Thymus (tissue), 14 donors: ENCODE measurements at places on chromosomes 11 and 22.

- no peak for DNase-seq
Observed at GRCh38 chr11:91248199-91248807, 976.3 kb upstream of the FAT3 start.

GRCh38 chr11:34001557-34002064, 49.9 kb upstream of the CAPRIN1 start:
- DNase-seq: no peak

DNA sequence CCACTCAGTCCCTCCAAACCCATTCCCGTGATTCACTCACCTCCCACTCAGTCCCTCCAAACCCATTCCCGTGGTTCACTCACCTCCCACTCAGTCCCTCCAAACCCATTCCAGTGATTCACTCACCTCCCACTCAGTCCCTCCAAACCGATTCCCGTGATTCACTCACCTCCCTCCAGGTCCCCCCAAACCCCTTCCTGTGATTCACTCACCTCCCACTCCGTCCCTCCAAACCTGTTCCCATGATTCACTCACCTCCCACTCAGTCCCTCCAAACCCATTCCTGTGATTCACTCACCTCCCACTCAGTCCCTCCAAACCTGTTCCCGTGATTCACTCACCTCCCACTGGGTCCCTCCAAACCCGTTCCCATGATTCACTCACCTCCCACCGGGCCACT, 639.6 kb downstream of the BRD1 start:
- no peak for DNase-seq

GRCh38 chr11:85806876-85807275, 4.1 kb downstream of the SYTL2 start:
- no peak for DNase-seq

GRCh38 chr22:17882162-17882561, 107.9 kb upstream of the BID start:
- DNase-seq: no peak

DNA sequence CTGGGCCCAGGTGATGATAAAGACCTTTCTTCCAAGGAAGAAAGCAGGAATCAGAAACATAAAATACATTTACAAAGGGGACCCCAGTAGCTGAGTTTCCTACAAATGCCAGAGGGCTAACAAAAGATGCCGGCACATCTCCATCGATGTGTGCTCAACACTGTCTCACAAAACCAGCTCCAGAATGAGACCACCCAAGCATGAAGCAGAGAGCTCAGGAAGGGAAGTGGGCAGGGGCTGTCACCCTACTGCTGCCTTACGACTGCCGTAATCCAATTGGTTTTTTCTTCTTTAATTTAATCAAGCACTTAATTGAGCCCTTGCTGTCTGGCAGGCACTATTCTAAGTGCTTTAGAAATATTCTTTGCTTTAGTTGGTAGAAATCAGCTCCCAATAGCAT, 26.1 kb downstream of the SMCO4 start:
- no peak for DNase-seq

GRCh38 chr11:105324156-105324555, 184.6 kb upstream of the CARD18 start:
- no peak for DNase-seq

GRCh38 chr11:9153651-9154050, 62.3 kb upstream of the SCUBE2 start:
- DNase-seq: no peak

- DNase-seq: peak; percentile 19
Observed at GRCh38 chr11:118142809-118143208, 9.8 kb downstream of the SCN4B start.

GRCh38 chr11:75035911-75036565, 47.3 kb downstream of the NEU3 start:
- DNase-seq: no peak

GRCh38 chr11:59417023-59417422, 9.2 kb downstream of the OR5A2 start:
- DNase-seq: peak; percentile 9

- no peak for DNase-seq
Observed at GRCh38 chr11:27287205-27287604, 75.8 kb downstream of the CCDC34 start.

- DNase-seq: no peak
Observed at GRCh38 chr11:77154381-77155081, 26.5 kb downstream of the MYO7A start.

DNA sequence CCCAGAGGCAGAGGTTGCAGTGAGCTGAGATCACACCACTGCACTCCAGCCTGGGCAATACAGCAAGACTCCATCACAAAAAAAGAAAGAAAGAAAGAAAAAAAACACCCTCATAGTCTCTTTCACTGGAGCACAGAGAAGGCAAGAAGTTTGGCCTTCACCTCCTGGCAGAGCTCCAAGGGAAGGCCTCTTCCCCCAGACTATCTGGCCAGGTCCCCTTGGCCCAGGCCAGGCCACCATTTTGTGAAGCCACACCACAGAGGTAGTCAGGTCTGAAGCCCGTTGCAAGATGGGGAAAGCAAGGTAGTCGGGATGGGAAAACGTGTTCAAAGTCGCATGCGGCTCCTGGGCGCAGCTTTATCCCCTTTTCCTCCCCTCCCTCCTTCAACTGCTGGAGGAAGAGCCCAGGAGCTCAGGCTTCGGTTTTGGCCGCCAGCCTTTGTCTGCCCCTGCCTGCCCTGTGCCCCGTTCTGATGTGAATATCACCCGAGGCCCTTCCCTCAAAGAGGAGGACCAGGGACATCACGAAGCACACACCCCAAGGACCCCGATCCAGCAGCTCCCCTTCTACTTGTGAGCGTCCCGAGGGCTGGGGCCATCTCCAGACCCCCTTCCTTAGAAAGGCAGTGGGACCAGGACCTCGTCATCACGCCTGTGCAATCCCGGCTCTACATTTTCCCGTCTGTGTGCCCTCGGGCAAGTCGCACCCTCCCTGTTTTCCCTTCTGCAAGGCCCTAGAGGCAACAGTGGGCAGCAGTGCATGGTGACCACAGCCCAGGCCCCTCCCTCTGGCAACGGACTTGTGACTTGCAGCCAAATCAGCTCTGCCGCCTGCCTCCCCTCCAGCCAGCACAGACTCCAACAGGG, 17.7 kb downstream of the CABP7 start:
- no peak for DNase-seq

DNA sequence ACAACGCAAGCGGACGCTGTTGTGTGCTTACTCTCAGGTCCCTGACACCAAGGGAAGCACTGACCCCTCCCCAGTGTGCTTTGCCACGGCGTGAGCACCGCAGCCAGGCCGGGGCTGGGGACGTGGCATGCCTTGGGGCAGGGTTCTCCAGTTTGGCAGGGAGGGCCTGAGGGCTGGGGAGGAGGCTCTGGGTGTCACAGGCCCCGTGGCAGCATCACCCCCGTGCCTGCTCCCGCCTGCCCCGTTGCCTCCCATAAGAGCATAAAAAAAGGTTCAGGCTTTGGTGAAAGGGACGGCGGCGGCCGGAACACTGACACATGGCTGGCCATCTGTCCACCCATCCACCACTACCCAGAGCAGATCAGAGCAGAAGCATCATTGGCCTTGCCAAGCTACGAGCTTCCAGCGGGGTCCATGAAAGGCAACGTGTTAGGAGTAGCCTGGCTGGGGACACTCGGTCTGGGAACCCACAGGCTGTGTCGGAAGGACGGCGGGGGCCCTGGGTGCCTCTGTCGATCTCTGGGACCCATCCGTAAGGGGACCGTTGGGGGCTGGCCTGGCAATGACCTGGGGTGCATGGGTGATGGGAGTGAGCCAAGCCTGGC, 183.0 kb downstream of the IGLL1 start:
- DNase-seq: no peak

- no peak for DNase-seq
Observed at GRCh38 chr11:61007956-61008896, 36.7 kb downstream of the CD6 start.

DNA sequence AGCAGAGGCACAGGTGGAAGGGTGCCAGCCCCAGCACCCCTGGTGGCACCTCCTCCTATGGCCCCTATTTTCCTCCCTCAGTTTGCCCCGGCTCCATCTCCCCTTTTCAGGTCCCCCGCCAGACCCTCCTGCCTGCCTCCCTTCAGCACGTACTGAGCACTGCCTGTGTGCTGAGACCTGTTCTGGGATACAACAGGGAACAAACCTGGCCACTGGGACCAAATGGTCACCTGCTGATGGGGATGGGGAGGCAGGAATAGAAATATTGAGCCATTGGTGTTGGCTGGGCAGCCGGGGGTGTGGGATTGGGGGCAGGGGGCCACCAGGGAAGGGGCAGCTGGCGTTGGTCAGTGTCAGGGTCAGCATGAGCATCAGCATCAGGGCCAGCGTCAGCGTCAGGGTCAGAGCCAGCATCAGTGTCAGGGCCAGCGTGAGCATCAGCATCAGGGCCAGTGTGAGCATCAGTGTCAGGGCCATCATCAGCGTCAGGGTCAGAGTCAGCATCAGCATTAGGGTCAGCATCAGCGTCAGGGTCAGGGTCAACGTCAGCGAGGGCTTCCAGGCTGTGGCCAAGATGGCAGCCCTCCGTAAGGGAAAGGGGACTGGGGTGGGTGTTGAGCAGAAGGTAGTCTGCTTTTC, 7.5 kb downstream of the ZNF74 start:
- DNase-seq: no peak

DNA sequence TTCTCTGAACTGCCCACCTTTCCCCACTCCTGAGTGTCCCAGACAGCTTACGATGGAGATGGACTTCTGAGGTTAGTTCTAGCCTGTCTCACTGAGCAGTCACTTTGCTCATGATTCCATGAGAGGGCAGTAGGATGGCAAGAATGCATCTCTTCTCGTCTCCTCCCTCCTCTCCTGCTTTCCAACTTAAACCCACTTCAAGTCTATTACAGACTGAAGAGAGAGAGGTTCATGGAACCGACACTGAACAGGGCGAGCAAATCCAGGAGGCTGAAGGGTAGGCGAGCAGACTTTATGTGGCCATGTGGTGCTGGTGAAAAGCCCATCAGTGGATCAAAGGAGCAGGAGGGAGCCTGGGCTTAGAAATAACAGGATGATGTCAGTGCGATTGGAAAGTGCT, 38.6 kb downstream of the CEP164 start:
- no peak for DNase-seq

DNA sequence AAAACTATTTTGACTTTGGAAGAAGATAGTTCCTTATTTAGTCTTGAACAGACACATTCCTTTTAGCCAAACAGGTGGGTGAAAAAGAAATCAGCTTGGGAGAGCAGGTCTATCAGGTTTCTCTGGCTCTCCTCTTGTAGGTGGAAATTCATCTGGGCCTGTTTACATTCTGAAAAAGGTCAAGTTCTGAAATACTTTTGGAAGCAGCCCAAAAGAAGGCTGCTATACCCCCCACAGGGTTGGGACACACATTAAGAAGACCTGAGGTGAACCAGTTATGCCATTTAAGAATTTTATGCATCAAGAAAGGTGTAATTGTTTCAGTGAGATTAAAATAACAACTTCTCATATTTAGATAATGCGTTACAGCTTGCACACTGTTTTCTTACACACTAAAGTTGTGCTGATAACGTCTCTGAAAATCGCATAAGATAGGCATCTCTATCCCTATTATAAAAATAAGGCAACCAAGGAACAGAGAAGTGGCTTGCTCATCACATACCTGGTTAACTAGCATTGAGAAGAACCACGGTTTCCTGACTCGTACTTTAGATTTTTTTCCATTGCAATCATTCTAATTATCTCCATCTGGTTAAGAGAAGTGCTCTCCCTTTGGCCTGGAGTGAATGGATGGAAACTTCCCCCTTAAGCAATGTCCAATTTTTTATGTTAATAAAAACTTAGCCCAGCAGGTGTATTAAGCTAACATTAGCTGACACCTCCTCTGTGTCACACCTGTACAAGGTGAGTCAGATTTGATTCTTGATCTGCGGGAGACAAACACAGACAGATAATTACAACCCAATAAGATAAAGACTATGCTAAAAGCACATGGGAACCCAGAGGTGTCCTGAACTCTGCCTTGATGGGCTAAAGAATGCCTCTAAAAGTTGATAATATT, 60.5 kb upstream of the UCP3 start:
- DNase-seq: no peak

- DNase-seq: no peak
Observed at GRCh38 chr11:8296872-8297271, 33.2 kb upstream of the LMO1 start.

DNA sequence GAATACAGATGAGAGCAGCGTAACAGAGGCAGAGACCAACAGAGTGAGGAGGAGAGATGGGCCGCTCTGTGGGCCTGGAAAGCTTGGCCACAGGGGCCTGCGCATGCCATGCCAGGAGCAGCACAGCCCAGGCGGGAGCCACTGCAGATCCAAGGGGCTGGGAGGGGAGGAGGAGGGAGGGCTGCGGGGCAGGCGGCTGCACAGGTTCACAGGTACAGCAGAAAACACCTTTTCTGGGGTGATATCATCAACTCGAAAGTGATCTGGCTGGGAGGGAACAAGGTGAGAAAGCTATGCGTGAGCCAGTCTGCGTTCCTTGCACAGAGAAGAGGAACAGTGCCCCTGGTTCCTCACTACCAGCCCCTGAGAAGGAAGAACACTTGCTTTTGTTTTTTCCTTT, 14.8 kb downstream of the VPS37C start:
- DNase-seq: no peak

DNA sequence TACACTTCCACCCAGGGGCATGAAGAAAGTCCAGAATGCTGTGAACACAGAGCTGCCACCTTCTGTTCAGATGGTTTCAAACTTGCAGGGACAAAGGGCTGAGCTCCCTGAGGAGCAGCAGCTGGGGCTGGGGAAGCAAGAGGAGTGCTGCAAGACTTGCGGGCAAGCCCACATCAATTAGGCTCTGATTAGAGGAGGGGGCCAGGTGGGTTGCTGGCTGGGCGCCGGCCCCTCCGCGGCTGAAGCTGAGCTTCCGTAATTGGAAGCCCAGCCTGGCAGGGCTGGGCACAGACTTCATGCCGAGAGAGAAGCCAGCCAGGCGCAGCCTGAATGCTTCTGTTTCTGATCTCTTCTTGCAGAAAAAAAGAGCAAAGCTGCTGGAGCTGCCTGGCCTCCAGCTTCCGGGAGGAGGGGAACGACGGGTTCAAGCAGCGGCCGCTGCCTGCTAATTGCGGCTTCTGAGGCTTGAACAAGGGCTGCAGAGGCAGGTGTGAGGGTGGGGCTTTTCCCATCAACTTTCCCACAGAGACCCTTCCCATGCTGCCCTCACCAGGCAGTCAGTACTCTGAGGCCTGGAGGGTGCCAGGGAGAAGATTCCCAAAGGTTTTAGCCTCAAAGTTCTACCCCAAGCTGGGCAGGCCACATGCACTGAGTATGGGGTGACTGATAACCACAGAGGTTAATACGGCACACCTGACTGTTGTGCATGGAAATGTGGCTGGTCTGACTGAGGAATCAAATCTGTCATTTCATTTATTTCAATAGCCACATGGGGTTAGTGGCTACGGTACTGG, 91.1 kb upstream of the LMO1 start:
- DNase-seq: no peak

DNA sequence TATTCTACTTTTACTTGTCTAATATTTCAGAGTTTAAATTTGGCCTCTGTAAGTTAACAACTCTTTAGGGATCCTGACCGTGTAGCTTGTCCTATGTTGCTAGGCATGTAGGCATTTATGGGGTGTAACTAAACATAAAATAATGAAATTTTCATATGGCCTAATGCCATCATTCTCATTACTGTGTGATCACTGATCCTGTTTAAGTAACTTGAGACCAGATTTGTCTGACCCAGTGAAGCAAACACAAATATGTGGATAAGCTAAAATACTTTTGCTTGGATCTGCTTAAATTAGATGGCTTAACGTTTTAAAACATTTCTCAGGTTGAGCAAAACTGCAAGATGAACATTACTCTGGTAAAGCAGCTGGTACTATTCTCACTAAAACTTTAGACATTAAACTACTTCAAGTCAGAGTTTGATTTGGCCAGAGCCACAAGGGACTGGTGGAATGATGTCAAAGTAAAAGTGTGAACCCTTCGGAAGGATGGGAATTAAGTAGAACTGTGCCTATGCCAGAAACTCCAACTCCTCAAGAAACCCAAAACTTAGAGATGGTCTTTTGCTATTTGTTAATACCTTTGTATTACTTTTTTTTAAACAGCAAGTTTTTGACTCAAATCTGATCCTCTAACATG, 12.5 kb downstream of the QSER1 start:
- no peak for DNase-seq
